Osteoblast (primary cell): ENCODE measurements at places on chromosomes 4 and X. TPM values are rescaled to one million over a fixed set of nuclear protein-coding genes. Genes with fewer than 3 reads are reported as not detected.

RNF212 gene
- total RNA-seq: 7.1 and 7.6 TPM in 2 replicates

PNCK gene
- total RNA-seq: 0.29 and 0.36 TPM in 2 replicates

GALNTL6 gene
- under 0.01 TPM in 1 of 2 replicates, not detected in the other for total RNA-seq

XG gene
- total RNA-seq: 3.2 and 4.0 TPM in 2 replicates

IQCM gene
- total RNA-seq: not detected in 2 replicates

GRCh38 chrX:24117258-24117657, 32.3 kb upstream of the ZFX start:
- peak; percentile 90 for DNase-seq

DNA sequence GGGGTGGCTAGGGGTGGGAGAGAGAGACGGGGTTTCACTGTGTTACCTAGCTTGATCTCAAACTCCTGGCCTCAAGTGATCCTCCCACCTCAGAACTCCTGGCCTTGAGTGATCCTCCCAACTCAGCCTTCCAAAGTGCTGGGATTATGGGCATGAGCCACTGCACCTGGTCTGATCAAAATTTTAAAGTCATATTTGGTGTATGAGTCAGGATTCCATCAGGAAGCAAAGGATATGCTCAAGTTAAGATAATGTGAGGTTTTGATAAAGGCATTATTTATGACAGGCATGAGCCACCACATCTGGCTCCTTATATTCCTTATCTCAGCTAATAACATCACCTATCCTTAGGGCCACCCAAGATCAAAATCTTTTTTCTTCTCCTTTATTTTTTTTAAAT, 182.0 kb downstream of the SLC4A4 start:
- no peak for DNase-seq

DNA sequence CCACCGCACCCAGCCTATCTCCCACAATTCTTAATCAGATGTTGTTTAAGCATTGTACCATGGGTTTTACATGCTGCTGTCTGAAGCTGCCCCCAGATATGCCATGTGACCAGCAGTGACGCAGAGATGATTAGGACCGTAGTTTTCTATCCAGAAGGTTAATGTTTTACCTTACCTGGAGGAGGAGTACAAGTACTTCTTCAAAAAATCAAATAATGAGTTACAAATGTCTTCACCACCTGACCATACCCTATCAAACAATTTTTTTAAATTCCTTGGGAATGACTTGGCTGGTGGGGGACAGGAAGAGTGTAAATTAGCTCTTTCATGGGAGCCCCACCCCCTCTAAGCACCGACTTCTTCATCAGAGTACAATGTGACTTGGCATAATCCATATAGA, 16.2 kb upstream of the SGMS2 start:
- DNase-seq: no peak

DNA sequence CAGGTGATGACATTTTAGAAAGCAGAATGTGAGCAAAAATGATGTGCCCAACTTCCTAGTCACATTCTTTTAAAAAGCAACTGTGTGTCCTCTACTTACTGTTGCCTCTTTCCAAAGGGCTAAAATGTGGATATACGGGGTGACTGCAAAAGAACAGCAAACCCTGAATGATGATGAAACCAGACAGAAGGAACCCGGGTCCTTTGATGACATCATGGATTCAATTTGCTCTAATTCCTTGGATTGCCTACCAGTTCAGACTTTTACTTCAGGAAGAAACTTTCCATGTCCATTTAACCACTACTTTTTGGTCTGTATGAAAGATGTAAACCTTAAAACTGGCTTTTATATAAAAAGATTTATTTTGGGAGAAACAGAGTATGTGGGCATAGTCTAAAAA, 190.9 kb upstream of the MAB21L2 start:
- no peak for DNase-seq
